ENCODE measurements at places on chromosomes 6 and 20.
A peak's percentile ranks its signal among the peaks of the same experiment; 100 is the strongest.

- DNase-seq = no peak
Observed at GRCh38 chr20:63588641-63589041, 14.6 kb upstream of the HELZ2 start.

- DNase-seq = no peak
Observed at GRCh38 chr6:36605560-36606391, 11.6 kb downstream of the SRSF3 start.

GRCh38 chr20:36988494-36988966, 37.0 kb upstream of the SAMHD1 start:
- no peak for DNase-seq

- DNase-seq = no peak
Observed at GRCh38 chr20:31681128-31681727, 41.4 kb downstream of the BCL2L1 start.

GRCh38 chr6:137832110-137832509, 34.9 kb upstream of the TNFAIP3 start:
- no peak for DNase-seq

- DNase-seq = no peak
Observed at GRCh38 chr6:63816401-63816981, 180.9 kb downstream of the PHF3 start.

GRCh38 chr6:135503703-135504475, 6.3 kb upstream of the AHI1 start:
- DNase-seq = no peak

GRCh38 chr6:14306151-14306906, 188.8 kb downstream of the CD83 start:
- no peak for DNase-seq

DNA sequence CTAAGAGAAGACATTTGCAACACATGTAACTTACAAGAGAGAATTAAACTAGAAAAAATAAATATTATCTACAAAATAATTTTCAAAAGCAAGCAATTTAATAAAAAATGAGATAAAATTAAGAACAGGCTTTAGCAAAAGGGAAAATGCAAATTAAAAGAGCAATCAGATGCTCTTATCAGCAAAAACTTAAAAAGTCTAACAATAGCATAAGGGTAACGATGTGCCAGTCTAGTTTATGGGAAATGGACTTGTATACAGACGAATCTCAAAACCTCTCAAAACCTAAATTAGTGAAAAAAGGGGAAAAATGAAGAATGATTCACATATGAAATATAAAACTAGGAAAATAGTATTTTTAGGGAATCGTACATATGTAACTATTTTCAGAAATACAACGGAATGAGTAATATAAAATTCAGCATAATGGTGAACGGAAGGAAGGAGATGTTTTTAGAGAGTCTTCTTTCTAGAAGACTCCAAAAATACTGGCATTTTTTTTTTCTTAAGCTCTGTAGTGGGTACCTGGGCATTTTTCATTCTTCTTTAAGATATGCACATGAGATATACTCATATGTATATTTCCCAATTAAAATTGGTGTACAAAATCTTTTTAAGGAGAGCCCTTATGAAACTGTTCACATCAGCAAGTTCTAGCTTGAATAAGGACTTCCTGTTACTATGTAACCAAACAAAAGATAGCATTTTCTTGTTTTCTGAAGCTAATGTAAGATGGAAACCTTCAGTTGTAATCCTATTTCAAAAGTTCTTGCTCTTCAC, 927 bp upstream of the MANEA start:
- DNase-seq = no peak

GRCh38 chr6:138007014-138007472, 100.2 kb downstream of the PERP start:
- no peak for DNase-seq

DNA sequence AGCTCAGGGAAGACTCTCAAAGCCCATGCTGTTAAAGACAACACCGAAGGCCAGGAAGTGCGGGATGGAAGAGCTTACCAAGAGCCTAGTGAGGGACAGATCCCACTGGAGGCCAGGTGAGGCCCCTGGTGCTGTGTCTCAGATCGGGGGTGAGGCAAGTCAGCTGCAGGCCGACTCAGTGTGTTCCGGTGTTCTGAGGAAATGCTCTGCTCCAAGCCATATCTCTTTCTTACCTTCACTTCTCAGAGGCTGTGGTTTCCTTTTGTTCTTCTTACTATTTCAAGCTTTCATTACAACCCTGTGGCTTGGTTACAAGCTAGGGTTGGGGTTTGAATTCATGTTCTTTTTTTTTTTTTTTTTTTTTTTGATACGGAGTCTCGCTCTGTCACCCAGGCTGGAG, 114.3 kb upstream of the ZFP64 start:
- DNase-seq = no peak

DNA sequence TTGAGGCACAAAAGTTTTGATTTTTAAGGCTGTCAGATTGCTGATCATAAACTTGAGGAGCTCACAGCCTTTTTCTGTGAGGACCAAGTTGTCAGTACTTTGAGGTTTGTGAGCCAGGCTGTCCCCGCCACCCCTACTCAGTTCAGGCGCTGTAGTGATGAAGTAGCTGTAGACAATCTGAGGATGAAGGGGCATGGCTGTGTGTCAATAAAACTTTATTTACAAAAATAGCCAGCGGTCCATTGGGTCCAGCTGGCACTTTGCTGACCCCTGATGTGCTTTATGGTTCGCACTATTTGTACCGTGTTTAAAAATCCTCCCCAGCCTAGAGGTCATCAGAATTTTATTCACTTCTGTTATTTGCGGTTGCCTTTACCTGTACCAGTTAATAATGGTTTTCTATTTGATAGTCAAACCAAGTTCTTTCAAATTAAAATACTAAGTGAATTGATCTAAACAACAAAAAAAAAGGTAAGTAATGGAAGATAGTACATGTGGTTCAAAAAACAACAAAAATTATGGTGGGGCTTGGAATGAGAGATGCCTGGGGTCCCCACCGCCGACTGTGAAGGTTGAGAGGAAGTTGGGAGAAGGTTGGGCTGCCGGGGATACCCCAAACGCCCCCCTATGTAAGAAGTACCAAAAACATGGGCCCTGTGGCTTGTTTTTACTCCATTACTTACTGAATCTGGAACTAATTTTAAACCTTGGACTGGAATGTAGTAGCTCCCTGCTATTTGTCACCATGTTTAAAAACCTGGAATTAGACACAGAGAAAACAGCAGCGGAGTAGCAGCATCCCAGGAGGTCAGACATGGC, 123.6 kb downstream of the SYCP2 start:
- DNase-seq = no peak

DNA sequence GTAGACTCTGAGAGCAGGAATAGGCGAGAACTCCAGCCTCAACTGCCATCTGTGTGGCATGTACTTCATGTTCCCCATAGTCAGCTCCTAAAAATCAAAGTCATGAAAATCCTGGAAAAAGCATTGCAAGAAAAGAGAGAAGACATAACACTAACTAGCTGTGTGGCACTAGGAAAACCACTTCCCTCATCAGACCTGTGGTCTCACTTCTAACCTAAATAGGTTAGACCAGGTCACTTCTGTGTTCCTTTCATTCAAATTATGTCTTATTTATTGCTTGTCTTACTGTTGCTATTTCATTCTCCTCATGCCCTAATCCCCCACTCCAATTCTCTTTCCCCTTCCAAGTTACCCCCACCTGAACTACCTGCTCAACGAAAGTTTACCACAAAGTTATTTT, 70.2 kb downstream of the TNFRSF21 start:
- no peak for DNase-seq

GRCh38 chr20:45857882-45858216, 435 bp downstream of the ZSWIM3 start:
- no peak for DNase-seq

- DNase-seq = no peak
Observed at GRCh38 chr20:46099491-46100287, 9.9 kb upstream of the NCOA5 start.

GRCh38 chr6:90087106-90087833, 193.0 kb downstream of the GJA10 start:
- DNase-seq = no peak

DNA sequence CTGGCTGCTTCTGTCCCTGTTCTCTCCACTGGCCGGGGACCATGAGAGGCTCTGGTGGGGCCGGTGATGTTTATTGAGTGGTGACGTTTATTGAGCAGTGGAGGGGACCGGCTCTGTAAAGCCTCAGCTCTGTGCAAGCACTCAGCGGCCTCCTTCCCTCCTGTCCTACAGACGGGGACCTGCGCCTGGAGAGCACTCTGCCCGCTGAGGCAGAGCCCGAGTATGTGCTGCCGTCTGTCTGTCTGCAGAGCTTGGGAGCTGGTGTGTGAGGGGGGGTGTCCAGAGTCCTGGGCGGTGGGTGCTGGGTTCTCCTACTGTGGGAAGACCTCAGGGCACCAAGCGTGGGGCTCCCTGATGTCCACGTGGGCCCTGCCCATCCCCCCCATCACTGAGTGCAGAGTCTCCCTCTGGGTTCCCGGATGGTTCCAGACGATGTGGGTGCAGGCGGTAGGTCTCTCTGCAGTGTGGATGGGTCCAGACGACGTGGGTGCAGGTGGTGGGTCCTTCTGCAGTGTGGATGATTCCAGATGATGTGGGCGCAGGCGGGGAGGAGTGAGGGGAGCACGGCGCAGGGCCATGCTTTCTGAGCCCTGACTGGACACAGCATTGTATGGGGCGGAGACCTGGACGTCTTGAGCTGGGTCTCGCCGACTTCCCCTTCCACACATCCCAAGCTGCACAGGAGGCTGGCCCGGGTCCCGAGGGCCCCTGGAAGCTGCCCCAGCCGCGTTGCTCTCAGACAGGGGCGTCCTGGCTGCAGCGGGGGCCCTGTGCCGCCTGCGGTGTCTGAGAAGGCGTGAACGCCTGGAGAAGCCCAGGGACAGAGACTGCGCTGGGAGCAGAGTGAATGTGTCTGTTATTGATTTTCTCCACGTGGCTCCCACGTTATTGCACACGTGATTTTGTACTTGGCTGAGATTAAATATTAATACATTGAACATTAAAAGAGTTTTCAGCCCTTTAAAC, 14.9 kb upstream of the BHLHE23 start:
- DNase-seq = no peak

GRCh38 chr6:26064619-26065257, 22.5 kb upstream of the HFE start:
- DNase-seq = no peak

- no peak for DNase-seq
Observed at GRCh38 chr6:116229287-116229913, 24.5 kb downstream of the TSPYL4 start.

DNA sequence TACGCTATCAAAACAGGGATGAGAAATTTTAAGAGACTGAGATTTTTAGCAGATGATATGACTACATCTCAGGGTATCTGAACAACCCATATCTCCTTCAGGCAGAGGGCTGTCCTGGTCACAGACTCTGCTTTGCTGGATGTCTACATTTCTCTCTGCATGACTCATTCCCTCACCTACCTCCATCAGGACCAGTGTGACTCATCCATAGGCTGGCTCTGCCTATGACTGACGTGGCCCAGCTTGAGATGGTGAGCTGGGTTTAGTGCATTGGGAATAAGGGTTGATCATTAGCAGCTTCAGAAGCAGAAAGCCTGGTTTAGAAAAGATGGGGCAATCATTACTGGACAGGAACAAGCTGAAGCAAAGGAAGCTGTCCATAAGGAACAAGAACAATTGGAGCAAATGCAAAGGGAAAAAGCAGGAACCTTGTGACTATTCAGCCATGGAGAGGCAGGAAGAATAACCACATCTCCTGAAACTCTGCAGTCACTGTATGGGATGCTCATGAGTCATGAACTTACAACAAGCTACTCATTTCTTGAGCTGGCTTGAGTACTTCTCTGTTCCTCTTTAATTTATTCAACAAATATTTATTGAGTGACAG, 86.4 kb upstream of the CBLN4 start:
- no peak for DNase-seq

DNA sequence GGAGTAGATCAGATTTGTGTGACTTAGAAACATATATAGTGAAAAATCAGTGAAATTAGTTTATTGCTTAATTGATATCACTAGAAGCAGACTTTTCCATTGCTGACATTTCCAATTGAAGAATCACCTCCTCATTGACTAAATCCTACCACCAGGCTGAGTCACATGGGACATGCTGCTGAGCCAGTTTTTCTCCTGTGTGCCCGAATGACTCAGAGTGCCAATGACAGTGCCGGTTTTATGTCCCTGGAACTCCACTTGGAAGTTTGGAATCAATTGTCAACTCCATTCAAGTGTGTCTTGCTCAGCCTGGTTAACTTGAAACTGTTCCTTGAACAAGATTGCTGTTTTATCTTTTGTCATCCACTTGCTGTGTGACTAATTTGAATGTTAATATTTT, 316.1 kb upstream of the PRDM1 start:
- no peak for DNase-seq

DNA sequence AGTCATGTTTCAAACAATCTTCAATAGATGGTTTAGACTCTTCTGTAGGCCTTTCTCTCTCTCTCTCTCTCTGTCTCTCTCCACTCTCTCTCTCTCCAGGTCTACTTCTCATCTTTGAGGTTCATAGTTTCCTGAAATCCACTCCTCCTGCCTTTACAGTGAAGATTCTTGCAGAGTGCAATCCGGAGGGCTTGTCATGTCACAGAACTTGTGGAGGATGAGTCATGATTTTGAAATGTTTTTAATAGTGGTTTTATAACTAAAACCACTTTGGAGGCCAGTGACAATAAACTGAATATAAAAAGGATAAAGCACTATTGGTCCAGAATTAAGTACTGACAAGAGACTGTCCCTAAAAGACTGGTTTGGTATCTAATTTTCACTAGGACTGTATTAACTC, 156.3 kb downstream of the KIF6 start:
- DNase-seq = no peak

DNA sequence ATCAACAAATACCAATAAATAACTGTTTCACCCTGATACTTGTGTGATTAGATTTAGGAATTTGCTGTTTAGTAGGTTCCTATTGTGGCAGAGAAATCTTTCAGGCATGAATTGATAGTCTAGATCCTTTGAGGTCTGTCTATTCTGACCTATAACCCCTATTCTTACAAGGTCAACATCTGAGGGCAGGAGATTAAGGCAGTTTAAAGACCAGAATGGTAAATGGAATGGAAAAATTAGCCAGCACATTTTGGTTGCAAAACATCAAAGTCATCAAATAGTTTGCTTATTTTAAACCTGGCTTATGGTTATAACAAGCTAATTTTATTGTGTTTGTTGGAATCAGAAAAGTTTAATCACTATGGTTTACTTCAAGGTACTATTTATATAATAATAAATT, 78.4 kb downstream of the LIN28B start:
- no peak for DNase-seq

GRCh38 chr6:88144637-88145297, 21.4 kb downstream of the CNR1 start:
- DNase-seq = no peak

GRCh38 chr6:159693894-159694545, 979 bp upstream of the SOD2 start:
- peak; percentile 15 for DNase-seq
